Activated T-cell treated with anti-CD3 and anti-CD28 coated beads, Interleukin-2, amount 50 U/mL, for 24 hours (primary cell): ENCODE measurements at places on chromosomes 2 and 18.

DNA sequence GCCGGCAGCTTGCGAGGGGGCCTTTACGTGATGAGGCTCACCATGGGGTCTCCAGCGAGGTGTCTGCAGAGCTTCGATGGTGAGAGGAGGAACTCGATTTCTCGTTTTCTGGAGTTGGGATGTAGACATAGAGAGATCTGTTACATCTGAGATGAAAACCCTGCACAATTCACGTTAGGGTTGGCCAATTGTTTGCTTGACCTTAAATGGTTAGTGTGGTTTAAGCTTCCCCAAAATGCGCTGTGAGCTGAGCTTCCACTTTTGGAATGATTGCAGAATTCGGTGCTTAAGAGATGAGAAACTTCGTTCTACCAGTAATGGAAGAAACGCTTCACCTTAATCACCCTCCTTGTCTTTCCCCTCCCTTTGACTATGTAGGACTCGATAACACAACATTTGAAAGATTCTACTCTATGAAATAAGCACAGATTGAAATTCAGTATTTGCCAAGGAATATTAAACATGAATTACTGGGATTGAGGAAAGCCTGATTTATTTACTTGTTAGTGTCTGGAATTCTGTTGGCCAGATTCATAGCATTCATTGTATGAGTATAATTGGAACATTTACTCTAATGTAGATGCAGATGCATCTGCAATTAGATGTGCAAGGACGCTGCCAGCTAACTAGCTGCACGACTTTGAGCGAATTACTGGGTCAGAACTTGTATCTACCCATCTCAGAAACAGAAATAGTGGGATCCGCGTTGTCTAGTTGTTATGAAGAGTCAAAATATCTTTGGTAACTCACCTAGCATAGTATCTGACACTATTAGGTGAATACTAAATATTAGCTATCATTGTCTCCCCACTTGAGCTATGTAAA, 1.6 kb upstream of the KLF7 start:
- DNase-seq = no peak

DNA sequence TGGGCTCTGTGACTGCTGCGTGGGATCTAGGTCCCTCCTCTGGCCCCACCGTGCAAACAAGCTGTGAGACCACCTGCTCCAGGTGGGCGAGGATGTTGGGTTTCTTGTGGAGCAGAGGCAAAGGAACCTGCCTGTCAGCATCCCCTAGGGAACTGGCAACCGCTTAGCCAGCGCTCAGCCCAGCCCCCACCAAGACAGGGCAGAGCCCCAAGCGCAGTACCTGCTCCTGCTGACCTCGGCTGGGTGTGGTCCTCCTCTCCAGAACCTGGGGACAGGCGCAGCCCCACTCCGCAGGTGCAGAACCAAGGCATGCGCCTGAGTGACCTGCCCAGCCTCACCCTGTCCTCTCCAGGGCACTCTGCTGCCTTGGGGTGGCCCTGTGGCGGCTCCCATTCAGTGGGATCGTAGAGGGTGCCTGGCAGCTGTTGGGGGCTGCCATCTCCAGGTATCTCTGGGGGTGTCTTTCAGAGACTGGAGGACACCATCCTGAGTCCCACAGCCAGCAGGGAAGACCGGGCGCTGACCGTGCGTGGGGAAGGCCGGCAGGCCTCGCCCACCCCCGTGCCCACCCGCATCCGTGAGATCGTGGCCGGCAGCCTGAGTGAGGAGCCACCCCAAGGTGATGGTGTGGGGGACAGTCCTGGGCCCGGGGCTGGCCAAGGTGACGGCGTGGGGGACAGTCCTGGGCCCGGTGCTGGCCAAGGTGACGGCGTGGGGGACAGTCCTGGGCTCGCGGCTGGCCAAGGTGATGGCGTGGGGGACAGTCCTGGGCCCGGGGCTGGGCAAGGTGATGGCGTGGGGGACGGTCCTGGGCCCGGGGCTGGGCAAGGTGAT, 12.3 kb downstream of the CROCC2 start:
- DNase-seq = no peak

GRCh38 chr2:70570041-70570661, 16.5 kb upstream of the TGFA start:
- DNase-seq = no peak

- no peak for DNase-seq
Observed at GRCh38 chr2:55431982-55432627, 12.4 kb upstream of the CCDC88A start.

GRCh38 chr2:83747141-83747540, 711.9 kb downstream of the SUCLG1 start:
- DNase-seq = no peak

- peak; percentile 57 for DNase-seq
Observed at GRCh38 chr2:134718023-134718816, 580 bp downstream of the TMEM163 start.
